ENCODE measurements at places on chromosomes 12 and 14.

DNA sequence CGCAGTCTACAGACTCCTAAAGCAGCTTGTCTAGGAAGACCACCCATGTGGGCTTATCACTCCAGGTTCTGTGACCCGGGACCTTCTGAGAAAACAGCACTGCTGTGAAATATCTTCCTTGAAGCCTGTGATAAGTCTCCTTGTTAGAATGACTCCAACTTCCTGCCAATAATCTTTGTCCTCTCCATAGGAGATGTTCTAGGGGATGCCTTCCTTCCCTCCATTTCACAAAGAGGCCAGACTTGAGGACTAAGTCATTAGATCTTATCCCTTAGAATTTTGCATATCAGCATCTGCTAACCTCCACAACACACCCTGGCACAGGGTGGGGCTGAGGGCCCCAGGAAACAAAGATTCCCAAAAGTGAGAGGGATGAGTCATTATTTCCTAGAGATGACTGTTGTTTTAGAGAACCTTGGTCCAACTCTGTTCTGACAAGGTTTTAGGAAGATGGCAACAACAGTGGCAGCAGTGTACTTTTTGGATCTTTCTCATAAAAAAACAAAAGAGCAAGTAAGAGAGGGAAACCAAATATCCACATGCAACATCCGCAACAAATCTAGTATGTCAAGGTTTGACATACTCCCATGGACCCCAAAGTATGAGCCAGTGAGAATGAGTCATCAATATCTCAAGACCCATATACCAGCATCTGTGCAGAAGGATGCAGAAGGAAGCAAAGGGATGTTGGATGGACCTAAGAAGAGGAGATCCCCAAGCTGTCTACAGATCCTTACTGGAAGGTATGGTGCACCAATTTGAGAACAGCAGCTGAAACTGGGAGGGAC, 6.0 kb downstream of the LTB4R start:
- no peak for DNase-seq

- DNase-seq = no peak
Measured at GRCh38 chr14:72562300-72562699, 331.6 kb downstream of the DPF3 start.

- no peak for DNase-seq
Measured at GRCh38 chr12:91702843-91703425, 442.7 kb downstream of the BTG1 start.

DNA sequence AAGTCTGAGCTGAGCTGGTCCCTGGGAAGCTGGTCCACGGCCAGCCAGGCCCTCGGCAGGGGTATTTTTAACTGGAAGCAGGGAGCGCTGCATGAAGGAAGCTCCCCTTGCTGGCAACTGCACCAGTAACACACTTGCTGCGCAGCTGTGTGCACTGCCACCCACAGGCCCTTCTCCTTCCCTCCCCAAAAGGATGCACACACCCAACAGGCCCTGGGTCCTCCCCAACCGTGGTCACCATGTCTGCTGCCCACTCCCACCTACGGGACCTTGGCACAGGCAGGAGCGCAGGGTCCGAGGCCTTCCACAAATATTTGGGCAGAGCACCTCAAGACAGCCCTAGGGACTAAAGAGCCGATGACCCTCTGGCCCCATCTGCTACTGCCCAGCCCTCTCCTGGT, 157.0 kb upstream of the PRMT8 start:
- DNase-seq = no peak

Data from fibroblast of the conjunctiva (primary cell).